Stimulated activated CD8-positive, alpha-beta memory T cell treated with anti-CD3 and anti-CD28 coated beads, Interleukin-7, amount 100 ng/mL, for 48 hours (primary cell): ENCODE measurements at places on chromosomes 5 and 9.

DNA sequence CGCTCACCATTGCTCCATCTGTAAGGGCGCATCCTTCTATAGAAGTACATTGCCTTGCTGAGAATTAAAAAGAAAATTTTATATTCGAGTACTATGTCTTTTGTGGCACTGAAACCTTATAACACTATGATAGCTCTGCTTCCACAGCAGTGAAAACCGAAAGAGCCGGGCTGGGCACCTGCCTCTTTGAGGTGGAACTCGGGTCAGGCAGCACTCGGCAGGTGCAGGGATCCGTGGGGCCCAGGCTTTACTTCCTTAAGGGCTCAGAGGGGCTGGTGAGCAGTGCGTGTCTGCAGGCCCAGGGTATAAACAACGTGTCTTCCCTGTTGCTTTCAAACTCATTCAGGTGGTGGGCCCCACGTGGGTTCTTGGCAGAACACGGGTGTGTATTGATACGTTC is 69.9 kb downstream of the OTULIN start:
- DNase-seq: no peak

- no peak for DNase-seq
Observed at GRCh38 chr5:135718151-135718550, 116.3 kb upstream of the SLC25A48 start.

- no peak for DNase-seq
Observed at GRCh38 chr9:129932303-129933151, 97.3 kb downstream of the USP20 start.

DNA sequence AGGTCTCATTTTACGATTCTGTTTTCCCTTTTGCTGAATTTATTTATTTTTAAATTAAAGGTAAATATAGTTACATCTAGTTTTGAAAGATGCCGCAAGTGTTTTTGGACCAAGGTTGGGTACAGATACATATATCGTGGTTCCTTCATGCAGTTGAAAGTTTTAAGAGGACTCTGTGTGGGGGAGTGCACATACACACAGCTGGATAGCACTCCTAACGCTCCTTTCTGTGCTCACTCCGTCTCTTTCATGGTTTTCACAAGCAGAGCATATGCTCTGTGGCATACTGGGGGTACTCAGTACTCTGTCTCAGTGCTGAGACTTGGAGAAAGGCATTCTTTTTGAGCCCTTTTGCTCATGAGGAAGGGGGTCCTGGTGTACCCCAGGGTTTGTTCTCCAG is 307.5 kb downstream of the DOCK8 start:
- no peak for DNase-seq

- no peak for DNase-seq
Observed at GRCh38 chr5:28313953-28314352, 1275.6 kb upstream of the CDH9 start.

DNA sequence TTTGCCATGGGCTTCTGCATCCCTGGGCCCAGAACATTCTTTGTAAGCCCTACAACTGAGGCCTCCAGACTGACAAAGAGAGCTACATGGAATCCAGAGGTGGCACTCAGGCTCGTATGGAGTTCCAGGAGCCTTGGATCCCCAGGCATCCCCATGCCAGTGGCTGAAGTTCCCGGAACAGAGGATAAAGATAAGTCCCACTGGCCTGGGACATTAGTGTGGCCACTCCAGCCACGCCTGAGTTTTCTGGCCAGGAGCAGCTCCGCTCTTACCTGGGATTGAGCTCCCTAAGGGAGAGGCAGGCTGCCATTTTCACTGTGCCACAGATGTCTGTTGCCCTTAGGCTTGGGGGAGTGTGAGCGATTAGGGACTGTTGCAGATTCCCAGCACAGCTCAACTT is 656.3 kb upstream of the FAM174A start:
- no peak for DNase-seq

DNA sequence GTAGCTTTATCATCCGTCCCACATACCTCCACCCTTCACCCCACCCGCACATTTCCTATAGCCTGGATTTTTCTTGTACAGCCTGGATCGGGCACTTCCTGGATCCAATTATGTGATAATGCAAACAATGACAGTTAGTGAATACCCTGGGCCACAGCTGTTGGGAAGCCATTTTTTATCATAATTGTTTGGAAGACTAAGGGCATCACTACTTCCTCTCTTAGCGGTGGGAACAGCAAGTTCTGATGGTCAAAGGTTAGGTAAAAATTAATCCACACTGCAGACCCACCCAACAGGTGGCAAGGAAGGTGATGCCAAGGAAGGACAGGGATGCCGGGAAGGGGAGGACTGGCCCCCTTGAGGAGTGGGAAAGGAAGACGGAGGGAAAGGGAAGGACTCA is 183.7 kb downstream of the SAXO1 start:
- no peak for DNase-seq

- no peak for DNase-seq
Observed at GRCh38 chr5:169458221-169458620, 125.4 kb upstream of the SPDL1 start.

- DNase-seq: no peak
Observed at GRCh38 chr5:80554646-80555045, 15.4 kb downstream of the ANKRD34B start.

GRCh38 chr5:127409921-127410675 is 107.3 kb upstream of the PRRC1 start:
- DNase-seq: no peak

- DNase-seq: no peak
Observed at GRCh38 chr9:68709291-68710110, 4.5 kb downstream of the PIP5K1B start.

DNA sequence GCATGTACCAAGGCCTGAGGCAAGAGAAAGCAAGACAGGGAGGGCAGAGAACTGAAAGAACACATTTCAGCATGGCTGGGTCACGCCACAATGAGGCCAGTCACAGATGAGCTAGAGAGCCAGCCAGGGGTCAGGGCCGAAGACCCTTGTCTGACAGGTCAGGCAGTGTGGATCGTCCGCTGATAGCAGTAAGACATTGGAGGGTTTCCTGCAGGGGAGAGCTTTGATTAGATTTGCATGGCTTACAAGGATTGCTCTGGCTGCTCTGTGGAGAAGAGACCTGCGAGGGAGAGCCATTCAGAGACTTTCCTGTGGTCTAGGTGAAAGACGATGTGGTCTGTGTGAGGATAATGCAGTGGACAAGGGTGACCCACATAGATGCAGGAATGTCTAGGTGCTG is 93.1 kb downstream of the RALGPS1 start:
- no peak for DNase-seq

DNA sequence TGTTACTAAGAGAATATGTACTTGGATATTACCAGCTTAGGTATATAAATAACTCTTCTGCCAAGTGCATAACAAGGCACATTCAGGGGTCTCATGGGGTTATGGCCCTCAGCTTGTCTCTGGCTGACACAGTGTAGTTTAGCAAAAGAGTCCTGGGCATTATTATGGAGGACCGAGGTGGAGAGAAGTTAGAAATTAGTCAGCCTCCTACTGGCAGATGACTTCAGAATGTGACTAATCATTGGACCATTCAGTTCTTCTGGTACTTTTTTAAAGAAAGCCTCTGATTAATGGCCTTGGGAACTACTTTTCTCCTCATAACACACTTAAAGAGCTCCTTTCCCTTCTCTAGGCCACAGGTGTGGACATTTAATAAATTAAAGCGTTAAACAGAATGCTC is 178.9 kb downstream of the SH3GL2 start:
- no peak for DNase-seq

GRCh38 chr5:34563931-34564709 is 92.0 kb upstream of the RAI14 start:
- no peak for DNase-seq

- no peak for DNase-seq
Observed at GRCh38 chr5:76303921-76304320, 99.2 kb upstream of the IQGAP2 start.

DNA sequence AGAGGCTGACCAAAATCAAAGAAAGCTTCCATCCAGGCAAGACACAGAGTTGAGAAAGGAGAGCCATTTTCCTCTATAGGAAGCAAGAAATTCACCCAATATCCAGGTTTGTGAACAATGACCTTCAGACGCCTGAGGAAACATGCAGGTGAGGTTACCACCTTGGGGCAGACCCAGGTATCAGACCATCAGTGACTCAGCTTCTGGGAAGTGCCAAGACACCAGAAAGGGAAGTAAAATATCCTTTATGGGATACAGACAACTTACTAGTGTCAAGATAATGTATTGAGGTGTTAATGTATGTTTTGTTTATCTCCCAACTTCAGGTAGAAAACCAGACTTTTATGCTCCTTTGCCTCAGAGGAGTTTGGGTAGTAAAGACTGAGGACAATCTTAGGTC is 2.2 kb upstream of the DTWD2 start:
- DNase-seq: no peak

- no peak for DNase-seq
Observed at GRCh38 chr9:76292658-76293057, 101.6 kb downstream of the RFK start.

DNA sequence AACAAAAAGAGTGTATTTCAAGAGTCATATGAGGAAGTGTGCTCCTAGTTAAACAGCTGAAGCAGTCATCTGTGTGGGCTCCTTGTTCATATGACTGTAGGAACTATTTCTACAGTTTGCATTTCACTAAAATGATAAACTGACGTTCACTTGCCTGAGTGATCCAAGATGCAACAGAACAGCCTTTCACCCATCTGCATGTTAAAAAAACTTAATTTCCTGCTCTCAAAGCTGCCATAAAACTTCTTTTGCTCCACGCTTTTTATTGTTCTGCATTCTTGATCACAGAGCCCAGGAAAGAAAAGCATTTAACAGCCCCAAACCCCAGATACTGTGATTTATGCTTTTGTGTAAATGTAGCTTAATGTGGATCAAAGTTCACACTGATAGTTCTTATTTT is 43.9 kb downstream of the ZNF608 start:
- DNase-seq: no peak

DNA sequence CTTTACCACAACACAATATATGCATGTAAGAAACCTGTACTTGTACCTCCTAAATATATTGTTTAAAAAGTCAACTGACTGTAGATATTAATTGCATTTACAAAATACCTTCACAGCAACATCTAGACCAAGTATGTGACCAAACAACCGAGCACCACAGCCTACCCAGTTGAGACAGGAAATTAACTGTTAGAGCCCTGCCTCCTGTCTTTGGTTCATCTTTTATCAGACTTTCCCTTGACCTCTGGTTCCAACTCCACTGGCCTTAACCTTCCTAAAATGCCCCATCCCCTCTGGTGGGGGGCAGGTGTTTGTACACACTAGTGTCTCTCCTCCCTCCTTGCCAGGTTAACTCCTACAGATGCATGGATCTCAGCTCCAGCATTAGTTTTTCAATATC is 155.0 kb upstream of the PANK3 start:
- no peak for DNase-seq

GRCh38 chr5:168147568-168148360 is 143.7 kb upstream of the WWC1 start:
- DNase-seq: no peak

GRCh38 chr9:11142965-11143738 is 530.4 kb upstream of the PTPRD start:
- no peak for DNase-seq

GRCh38 chr5:80090884-80091166 is 55.7 kb downstream of the THBS4 start:
- no peak for DNase-seq

DNA sequence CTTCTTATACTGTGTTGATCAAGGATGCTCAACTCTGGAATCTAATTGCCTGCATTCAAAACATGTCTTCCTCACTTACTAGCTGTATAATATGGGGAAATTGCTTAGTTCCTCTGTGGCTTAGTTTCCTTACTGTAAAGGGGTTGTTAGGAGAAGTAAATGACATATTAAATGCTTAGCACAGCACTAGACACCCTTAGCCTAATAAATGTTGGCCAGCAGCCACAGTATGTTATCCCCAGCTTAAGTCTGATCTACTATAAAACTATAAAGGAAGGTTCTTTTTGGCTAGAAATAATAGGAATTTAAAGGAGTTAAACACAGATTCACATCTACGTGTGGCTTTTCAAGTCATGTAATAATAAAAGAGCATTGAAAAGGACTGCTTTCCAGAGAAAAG is 232.4 kb downstream of the PCSK1 start:
- DNase-seq: no peak

DNA sequence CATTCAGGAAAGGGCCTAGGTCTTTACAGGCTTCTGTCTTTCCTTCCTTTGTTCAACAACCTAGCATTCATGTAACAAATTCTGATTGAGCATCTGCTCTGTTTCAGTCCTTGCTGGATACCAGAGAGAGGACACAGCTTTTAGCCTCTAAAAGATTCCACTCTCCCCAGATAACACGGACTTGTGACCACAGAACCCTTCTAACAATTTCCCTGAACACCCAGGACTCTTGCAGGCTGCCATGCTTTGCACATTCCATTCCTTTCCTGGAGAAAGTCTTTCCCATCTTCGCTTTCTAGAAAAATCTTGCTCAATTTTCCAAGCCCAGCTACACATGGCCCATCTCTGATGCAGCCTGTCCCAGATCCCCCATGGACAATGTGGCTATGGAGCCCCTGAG is 310.9 kb downstream of the ACTL7B start:
- no peak for DNase-seq

DNA sequence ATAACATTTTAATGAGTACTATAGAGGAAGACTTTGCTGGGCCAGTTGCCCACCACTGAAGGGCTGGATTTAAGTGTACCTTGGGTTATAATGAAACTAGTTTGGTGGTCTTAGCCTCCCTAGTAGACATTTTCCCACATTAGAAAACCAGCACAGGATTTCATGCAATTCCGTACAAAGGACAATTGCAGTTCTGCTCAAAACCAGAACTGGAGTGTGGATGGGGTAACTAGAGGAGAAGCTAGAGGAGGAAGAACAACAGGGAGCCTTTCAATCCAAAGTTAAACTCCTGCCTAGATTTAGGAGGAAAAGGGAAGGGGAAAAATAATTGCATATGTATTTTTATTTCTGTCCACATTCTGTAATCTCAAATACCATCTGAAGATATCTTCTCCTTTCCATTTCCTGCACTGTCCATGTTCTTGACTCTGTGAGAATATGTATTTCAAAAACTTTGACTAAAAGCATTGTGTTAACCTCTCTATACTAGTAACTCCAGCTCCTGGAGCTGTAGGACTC is 97.5 kb upstream of the SSBP2 start:
- DNase-seq: no peak

DNA sequence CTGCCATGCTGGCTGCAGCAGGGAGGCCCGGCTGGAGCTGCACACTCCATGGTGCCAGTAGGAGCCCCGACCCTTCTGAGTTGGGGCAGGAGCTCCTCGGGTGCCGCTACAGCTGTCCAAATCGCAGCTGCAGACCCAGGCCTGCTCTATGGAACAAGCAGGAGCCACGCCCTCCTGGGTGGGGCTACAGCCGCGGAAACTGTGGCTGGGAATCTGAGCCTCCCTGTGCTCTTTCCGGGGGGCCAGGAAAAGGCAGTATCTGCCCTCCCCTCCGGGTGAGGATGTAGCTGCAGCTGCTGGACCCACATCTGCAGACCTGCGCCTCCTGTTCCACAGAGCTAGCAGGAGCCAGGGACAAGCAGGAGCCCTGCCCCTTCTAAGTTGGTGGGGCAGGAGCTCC is 278.9 kb upstream of the ACTBL2 start:
- DNase-seq: no peak
